Activated T-helper 2 cell treated with anti-CD3 and anti-CD28 coated beads, Interferon-gamma antibody, Interleukin-2, Interleukin-4, amounts not matched to agents 10 μg/mL and 5 μg/mL and 100 μg/mL, durations not matched to agents 14 hours and 24 hours and 36 hours (primary cell): ENCODE measurements at places on chromosomes 6 and 20. TPM values are rescaled to one million over a fixed set of nuclear protein-coding genes. Genes with fewer than 3 reads are reported as not detected.

GRCh38 chr6:106608080-106608668 lies 21.1 kb downstream of the RTN4IP1 start:
- peaks cover 29% of the 10 kb centered on the region for H3K4me1 ChIP-seq
- no peak overlapping the region for H3K27ac ChIP-seq
- peaks cover 36% of the 10 kb centered on the region for H3K36me3 ChIP-seq
- DNase-seq: peak; percentile 18
- no peaks in the 10 kb centered on the region for H3K27me3 ChIP-seq

DNA sequence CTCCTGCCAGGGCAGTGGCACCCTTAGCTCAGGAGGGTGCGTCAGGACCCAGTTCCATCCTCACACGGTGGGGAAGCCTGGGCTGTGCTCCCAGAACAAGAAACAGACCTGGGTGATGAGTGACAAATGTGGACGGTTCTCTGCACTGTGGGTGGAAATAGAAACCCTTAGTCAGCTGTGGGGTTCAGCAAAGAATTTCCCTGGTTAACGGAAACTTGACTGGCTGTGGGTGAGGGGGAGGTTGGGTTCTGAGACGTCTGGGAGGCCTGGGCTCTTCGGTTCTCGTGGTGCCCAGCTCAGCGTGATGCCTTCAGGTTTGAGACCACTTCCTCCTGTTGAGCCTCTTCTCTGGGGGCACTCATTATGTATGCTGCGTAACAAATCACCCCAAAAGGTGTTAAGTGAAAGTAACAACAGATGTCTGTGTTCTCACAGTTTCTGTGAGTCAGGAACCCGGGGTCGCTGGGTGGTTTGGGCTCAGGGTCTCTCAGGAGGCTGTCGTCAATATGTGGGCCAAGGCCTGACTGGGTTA lies 53.1 kb upstream of the FAM83D start:
- no peaks in the 10 kb centered on the region for H3K27me3 ChIP-seq
- peak overlapping the region; percentile 95 for H3K27ac ChIP-seq
- H3K36me3 ChIP-seq: peaks cover 41% of the 10 kb centered on the region
- peaks cover 70% of the 10 kb centered on the region for H3K4me1 ChIP-seq
- peak overlapping the region; percentile 72 for H3K4me3 ChIP-seq

- DNase-seq: no peak
- no peaks in the 10 kb centered on the region for H3K27me3 ChIP-seq
- no peak overlapping the region for H3K4me3 ChIP-seq
- no peaks in the 10 kb centered on the region for H3K36me3 ChIP-seq
- H3K4me1 ChIP-seq: no peaks in the 10 kb centered on the region
Observed at GRCh38 chr6:66184091-66184490, 477.1 kb upstream of the EYS start.

DNA sequence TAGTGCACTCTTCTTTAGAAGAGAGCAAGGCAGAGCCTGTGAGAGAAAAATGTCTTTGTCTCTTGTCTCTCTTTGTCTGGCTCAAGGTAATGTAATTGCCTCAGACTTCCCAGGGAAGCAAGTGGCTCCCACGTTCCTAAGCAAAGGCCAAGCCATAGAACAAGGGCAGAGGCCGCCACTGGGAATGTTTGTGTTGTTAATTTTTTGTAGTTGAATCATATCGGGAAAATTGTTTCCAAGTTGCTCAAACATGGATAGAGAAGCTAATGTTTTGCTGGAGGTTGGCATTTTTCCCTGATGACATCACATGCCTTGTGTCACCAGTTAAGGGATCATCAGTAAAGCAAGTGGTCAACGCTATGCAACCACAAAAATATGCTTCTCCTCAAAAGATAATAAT lies 211.5 kb upstream of the FOXA2 start:
- H3K4me3 ChIP-seq: no peak overlapping the region
- no peak overlapping the region for H3K27ac ChIP-seq
- no peak for DNase-seq
- H3K36me3 ChIP-seq: no peaks in the 10 kb centered on the region
- H3K27me3 ChIP-seq: no peaks in the 10 kb centered on the region

- no peaks in the 10 kb centered on the region for H3K36me3 ChIP-seq
- H3K4me1 ChIP-seq: no peaks in the 10 kb centered on the region
- no peak overlapping the region for H3K27ac ChIP-seq
- H3K4me3 ChIP-seq: no peak overlapping the region
- H3K27me3 ChIP-seq: no peaks in the 10 kb centered on the region
Observed at GRCh38 chr20:4328541-4328940, 313.2 kb upstream of the RNF24 start.

FKBP1C gene
- 3.0 and 3.5 TPM in 2 replicates for total RNA-seq
